ENCODE measurements at places on chromosomes 1 and 21.

GRCh38 chr1:16458831-16459230 is 18.3 kb downstream of the NECAP2 start:
- DNase-seq = no peak

GRCh38 chr21:45332981-45333582 is 45.4 kb upstream of the POFUT2 start:
- no peak for DNase-seq

DNA sequence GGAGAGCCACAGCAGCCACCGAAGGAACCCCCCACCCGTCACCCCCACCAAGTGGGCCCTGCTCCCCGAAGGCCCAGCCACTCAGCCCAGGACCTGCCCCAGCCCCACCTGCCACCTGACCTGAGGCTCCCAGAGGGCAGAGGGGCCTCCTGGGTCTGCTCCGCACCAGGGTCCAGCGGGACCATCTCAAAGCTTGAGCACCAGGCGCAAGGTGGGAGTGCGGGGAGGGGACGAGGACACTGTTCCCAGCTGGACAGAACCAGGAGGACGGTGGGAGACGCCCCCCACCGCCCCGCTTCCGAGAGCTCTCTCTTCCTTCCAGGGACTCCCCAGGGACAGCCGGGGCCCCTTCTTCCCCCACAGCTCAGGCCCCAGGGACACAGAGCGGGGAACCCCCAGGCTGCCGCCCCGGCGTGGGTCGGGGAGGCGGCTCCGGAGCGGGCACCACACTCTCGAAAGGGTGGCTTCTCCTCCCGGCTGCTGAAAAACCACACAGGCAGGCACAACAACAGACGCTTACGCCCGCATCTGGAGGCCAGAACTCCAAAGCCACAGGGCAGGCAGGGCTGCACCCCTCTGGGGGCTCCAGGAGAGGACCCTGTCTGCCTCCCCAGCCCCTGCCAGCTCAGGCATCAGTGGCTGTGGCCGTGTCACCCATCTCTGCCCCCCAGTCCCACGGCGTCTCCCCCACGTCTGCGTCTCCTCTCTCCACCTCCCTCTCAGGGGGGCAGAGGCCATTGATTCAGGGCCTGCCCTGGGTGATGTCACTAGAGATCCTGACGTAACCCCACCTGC is 1.9 kb upstream of the TTLL10 start:
- no peak for DNase-seq

GRCh38 chr1:215250913-215251312 is 168.4 kb downstream of the KCNK2 start:
- DNase-seq = no peak

DNA sequence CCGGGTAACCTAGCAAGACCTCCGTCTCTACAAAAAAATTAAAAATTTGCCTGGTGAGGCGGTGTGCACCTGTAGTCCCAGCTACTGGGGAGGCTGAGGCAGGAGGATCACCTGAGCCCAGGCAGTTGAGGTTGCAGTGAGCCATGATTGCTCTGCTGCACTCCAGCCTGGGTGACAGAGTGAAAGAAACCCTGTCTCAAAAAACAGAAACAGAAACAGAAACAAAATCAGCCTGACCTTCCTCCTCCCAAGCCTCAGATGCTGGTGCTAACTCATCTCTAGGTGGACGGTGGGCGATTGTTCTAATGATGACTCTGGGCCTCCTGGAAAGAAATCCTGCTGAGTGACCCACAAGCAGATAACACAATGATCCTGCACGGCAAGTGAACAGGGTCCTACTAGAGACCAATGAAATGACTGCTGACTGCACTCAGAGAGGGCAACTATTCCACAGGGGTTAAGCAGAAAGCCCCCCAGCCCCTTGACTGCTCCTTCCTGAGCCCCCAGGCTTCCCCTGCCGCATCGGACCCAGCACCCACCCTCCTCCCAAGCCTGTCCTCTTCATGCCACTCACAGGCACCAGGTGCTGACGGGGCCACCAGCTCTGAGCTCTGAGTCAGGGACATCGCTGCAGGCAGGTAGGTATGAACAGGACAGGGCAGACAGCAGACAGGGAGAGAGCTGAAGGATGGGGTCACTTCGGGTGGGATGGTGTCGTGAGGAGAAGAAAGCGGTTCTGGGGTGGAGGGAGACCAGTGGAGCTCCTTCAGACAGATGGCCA is 27.8 kb upstream of the LRRC38 start:
- peak; percentile 39 for DNase-seq

GRCh38 chr1:206635080-206635977 is at the start of gene DYRK3:
Gene DYRK3 (plus strand): TSS chr1:206635536. CDS start chr1:206635704, 168 bp downstream.
- peak; percentile 98 for DNase-seq

- DNase-seq = no peak
Observed at GRCh38 chr1:84000196-84000885, 1.4 kb upstream of the TTLL7 start.

DNA sequence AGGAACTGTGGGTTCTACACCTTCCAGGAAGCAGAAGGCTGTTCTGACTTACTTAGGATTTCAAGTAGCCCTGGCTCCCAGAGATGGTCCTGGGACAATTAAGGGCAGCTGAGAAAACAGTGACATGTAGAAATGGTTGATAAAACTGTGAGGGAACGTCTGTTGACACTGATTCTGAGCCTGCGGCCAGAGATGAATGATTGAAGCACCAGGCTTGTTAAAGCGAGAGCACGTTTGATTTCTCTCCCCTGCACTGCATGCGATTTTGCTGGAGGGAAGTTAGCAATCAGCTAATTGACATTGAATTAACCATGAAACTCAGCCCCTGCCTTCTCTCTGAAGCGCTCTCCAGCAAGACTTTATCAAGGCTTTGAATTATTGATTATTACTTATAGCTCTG is 29.9 kb upstream of the POU3F1 start:
- no peak for DNase-seq

DNA sequence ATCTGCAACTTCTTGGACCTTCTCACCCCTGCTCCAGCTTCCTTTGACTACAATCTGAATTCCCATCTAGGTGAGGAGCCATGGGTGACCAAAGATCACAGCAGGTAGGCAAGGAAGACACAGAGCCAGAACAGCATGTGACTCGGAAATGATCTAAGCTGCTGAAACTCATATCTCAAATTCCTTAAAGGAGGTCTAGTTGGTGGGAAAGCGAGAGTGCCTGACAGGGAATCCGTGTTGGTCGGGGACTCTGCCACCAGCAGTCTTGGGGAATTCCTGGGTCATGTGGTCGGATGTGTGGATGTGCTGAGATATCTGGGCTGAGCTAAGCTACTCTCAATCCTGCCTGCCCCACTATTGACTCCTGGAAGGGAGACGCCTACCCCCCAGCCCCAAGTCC is 3.2 kb upstream of the NUAK2 start:
- no peak for DNase-seq

DNA sequence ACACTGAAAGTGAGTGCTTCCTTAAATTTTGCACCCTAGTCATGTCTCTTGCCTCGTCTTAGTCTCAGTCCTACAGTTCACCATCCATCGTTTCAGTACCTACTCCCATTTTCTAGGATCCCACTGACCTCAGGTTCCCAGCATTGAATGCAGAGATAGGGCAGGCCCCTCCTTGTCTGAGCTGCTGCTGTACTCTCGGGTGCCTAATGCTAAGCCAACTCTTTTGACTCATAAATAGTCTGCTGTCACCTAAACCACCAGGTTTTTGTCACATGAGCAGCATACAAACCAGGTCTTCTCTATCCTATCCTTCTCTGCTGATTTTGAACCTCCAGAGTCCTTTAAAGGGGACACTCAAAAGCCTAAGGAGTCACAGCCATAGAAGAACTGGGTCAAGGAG is 3.0 kb downstream of the ARHGAP30 start:
- DNase-seq = no peak

- no peak for DNase-seq
Observed at GRCh38 chr1:156245451-156246232, 2.2 kb downstream of the PAQR6 start.

GRCh38 chr1:65762081-65762862 is 30.4 kb upstream of the PDE4B start:
- DNase-seq = peak; percentile 19

- DNase-seq = no peak
Observed at GRCh38 chr1:71053758-71054157, 6.1 kb upstream of the PTGER3 start.

DNA sequence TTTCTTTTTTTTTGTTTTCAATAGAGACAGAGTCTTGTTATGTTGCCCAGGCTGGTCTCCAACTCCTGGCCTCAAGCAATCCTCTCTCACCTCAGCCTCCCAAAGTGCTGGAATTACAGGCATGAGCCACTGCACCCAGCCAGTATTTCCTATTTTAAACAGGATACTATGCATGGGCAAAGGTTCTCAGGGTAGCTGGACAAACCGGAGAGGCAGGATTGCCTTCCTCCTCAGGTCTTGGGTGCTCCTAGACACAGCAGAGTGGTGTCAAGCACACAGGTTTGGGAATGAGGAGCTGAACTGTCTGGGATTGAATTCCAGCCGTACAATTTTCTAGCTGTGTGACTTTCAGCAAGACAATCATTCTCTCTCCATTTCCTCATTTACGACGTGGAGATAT is 22.9 kb upstream of the HNRNPU start:
- DNase-seq = no peak

DNA sequence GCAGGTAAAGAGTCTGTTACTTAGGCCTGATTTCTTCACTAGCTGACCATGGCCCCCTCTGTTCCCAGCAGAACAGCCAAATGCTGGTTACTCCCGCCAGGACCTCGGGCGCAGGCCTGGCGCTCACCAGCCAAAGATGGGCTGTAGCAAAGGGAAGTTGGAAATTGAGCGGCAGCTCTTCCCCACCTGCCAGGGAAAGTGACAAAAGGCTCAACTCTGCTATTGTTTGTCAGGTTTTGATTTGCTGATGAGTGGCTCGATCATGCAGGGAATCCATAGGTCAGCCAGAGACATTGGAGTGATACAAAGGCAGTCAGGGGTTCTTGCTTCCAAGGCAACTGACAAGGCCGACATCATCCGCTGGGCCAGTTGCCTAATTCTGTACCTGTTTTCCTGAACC is 120.1 kb downstream of the ASTN1 start:
- DNase-seq = no peak

GRCh38 chr1:169868978-169869377 is 24.7 kb downstream of the SCYL3 start:
- no peak for DNase-seq

DNA sequence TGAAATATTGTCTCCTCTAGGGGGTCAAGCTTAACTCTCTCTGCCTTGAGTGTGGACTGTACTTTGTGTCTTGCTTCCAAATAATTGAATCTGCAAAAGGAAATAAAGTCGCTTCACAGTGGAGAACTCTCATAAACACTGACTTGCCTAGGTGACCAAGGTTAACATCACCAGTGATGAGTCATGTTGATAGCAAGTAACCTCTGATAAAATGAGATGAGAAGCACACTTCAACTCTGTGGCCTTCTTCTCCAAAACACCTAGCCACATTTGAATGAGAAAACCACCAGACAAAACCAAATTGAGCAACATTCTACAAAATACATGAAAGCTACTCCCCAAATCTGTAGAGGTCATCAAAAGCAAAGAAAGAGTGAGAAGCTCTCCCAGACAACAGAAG is 37.6 kb downstream of the PDE4B start:
- no peak for DNase-seq

Measured in MM.1S (cell line).